ENCODE measurements at places on chromosomes 4 and X.

DNA sequence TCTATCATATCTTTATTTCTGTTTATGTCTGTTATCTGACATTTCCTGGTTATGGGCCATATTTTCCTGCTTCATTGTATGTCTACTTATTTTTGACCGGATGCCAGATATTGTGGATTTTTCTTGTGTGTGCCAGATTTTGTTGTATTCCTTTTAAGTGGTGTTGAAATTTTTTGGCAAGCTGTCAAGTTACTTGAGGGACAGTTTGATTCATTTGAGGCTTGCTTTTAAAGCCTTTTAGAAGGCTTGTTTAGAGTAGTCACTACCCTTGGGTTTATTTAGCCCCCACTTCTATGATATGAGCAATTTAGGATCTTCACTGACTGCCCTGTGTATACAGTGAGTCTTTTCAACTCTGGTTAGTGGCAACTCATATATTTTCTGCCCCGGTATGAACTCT, 29.2 kb upstream of the NPY2R start:
- no peak for DNase-seq

DNA sequence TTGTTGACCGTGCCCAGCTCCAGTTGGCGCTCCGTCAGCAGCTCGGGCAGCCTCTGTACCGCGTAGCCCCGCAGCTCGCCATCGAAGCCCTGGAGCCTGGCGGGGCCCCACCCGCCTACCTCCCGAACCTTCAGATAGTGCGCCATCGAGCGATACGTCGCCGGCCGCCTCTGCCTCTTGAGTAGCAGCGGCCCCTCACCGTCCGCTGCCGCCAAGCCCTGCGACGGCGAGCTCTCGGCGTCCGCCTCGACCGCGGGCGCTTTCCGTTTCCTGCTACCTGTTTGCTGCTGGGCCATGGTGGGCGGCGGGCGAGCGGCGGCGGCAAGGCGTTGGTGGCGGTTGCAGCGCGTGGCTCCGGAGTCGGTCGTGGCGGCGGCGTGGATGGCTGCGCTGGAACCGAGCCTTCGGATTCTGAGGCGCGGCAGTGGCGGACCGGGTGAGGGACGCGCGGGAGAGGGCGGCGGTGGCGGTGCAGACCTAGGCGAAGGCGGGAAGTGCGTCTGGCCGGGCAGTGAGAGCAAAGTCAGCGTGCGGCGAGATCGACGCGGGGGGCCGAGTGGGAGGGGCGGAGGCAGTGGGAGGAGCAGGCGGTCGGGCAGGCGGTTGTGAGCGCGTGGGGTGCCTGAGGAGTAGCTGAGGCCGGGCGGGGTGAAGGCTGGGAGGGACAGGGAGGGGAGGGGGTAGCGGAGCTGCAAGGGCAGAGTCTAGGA, at the start of gene DCAF12L1:
DCAF12L1 (minus strand) TSS at position 502 of the 710 bp plus-strand sequence; CDS start at position 296, 206 bp downstream.
- DNase-seq: no peak

GRCh38 chr4:53432528-53433424, 55.3 kb downstream of the FIP1L1 start:
- no peak for DNase-seq

DNA sequence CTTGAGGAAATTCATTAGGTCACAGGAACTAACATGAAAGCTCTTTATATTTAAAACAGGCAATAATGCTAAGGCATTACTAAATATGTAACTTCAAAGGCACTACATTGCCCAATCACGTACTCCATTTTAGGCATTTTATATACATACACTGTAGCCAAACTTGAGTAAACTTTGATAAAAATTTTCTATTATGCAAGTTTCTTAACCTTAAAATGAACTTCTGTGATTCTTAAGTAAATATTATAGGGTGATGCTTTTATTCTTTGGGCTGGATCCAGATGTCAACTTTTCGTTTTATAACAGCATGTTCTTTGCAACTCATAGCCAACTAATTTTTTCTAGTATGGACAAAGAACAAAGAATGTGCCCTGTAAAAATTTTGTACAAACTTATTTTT, 28.3 kb upstream of the MAP9 start:
- no peak for DNase-seq

- DNase-seq: no peak
Observed at GRCh38 chr4:153955327-153955726, 166.4 kb upstream of the SFRP2 start.

GRCh38 chrX:40004246-40004535, 93.6 kb downstream of the BCOR start:
- DNase-seq: no peak

- DNase-seq: no peak
Observed at GRCh38 chr4:76485450-76485849, 50.4 kb downstream of the SHROOM3 start.

GRCh38 chr4:148376151-148376550, 66.1 kb downstream of the NR3C2 start:
- DNase-seq: no peak
